ENCODE measurements at places on chromosomes 11 and 22.

DNA sequence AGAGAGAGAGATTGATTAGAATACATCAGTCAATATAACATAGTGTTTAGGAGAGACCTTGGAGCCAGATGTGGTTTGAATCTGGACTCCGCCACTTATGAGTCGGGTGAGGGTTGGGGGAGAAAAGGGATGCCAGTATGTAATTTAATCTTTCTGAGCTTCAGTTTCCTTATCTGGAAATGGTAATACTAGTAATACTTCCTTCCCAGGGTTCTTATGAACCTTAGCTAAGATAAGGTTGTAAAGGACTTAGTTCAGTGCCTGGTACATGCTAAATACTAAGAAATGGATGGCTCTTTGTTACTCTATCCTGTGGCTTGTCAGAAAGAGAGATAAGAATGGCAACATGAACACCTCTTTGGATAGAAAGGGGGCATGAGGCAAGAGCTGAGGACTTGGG lies 226.1 kb upstream of the NARS2 start:
- peaks cover 2% of the 10 kb centered on the region for H3K27me3 ChIP-seq
- H3K4me1 ChIP-seq, result peaks cover 30% of the 10 kb centered on the region
- peaks cover 3% of the 10 kb centered on the region for H3K36me3 ChIP-seq
- peak overlapping the region; percentile 11 for H3K27ac ChIP-seq
- H3K4me3 ChIP-seq, result no peak overlapping the region

DNA sequence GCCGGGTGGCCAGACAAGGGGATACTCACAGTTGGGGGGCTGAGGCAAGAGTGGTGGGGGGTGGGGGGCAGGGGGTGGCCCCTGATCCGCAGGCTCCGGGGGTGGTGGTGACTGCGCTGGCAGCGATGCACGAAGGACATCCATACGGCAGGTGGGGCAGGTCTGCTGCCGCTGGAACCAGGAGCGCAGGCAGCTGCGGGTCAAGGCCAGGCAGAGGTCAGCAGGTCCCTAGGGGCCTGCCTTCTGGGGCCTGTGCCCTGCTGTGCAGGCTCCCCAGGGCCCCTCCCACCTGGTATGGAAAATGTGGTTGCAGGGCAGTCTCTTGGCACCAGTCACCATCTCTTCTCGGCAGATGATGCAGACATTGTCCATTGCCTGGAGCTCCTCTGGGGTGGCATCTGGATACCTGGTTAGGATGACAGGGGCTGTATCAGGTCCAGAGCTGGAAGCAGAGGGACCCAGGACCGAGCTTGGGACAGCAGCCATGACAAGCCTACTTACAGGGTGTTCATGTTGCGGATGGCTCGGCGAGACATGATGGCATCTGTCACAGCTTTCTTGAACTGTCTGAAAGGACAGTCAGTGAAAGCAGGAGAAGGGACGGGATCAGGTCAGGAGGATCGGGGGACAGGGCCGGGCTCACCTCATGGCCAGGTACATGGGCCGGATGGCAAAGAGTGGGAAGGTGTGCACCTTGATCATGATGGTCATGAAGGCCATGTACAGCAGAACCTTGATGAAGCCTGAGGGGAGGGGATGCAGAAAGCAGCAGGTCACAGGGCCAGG lies 3.5 kb downstream of the SYVN1 start:
- H3K4me3 ChIP-seq, result no peak overlapping the region
- H3K27ac ChIP-seq, result no peak overlapping the region
- H3K4me1 ChIP-seq, result peaks cover 31% of the 10 kb centered on the region
- no peak for DNase-seq

DNA sequence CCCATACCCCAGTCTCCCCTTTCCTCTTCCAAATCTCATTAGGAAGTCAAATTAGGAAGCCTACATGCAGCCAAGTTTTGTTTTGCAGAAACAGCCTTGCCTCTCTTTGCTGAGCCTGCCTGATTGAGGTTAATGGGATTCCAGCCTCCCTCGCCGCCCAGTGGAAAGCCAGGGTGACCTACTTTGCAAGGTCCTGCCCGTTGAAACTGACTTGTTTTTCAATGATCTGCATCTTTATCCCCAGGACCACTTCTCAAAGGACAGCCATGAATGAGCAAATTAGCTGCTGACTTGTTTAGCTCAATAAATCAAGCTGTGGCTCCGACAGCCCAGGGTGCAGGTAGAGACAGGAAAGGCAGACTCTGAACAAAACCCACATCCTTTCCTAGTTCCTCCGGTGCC lies 110.4 kb downstream of the RRAS2 start:
- H3K4me3 ChIP-seq, result no peak overlapping the region
- H3K27ac ChIP-seq, result peak overlapping the region; percentile 70
- peak; percentile 90 for DNase-seq
- H3K36me3 ChIP-seq, result peaks cover 11% of the 10 kb centered on the region
- peaks cover 37% of the 10 kb centered on the region for H3K4me1 ChIP-seq
- no peaks in the 10 kb centered on the region for H3K27me3 ChIP-seq

DNA sequence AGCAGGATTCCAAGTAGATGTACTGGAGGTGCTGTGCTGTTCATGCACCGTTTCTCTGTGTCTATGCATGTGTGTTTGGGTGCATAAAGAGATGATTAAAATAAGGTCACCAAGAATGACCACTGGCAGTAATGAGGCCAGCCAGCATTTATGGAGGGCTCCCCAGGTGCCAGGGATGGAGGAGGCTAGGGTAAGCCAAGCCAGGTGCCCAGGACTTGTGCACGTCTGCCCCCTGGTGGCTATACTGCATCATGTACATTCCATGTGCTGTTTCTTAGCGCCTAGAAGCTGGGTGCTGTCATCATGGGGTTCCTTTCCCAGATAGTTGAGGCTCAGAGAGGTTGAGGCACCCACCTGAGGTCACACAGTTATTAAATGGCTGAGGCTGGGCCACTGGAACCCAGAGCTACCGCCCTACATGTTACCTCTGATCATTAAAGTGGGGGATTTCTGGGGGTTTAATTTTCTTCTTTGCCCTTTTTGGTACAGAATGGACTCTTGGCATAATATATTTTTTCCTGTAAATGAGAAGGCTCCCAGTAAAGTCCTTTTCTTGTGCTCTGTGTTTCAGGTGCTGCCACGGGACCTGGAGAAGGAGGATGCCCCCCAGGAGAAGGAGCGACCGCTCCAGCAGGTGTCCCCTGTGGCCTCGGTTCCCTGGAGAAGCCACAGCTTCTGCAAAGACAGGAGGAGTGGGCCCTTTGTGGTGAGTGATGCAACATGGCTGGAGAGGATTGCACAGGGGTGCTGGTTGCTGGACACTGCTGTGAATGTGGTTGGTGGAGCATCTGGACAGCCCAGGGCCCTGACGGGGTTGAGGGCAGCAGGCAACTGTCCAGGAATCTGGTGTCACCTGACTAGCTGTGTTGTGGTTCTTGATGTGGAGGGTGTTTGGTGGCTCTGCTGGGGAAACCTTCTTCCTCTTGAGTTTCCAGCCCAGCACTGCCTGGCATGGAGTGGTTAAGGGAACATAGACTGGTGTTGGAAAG lies 96.4 kb downstream of the KIAA1671 start:
- DNase-seq, result no peak
- no peak overlapping the region for H3K27ac ChIP-seq
- peaks cover 29% of the 10 kb centered on the region for H3K4me1 ChIP-seq
- H3K27me3 ChIP-seq, result no peaks in the 10 kb centered on the region

- no peak overlapping the region for H3K27ac ChIP-seq
- no peak overlapping the region for H3K4me3 ChIP-seq
- peaks cover 2% of the 10 kb centered on the region for H3K27me3 ChIP-seq
- H3K4me1 ChIP-seq, result peaks cover 36% of the 10 kb centered on the region
- H3K36me3 ChIP-seq, result peaks cover 2% of the 10 kb centered on the region
- DNase-seq, result no peak
Observed at GRCh38 chr11:8333811-8334401, 70.2 kb upstream of the LMO1 start.

DNA sequence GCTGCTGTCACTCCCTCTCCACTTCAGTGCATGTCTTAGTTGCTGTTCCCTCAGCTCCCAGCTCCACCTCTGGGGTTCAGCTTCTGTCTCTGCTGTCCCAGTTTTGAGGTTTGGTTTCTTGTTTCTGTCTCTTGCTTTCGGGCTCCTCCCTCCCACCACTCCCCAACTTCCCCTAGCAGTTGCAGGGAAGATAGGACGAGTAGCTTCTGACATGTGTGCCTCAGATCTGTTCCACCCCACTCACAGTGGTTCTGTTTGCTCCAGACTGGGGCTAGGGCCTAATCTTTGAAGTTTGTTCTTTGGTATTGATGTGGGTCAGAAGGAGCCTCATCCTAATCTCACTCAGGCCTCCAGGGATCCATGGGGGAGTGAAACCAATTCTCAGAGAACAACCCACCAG lies 2.6 kb upstream of the RRM1 start:
- no peak overlapping the region for H3K27ac ChIP-seq
- DNase-seq, result no peak

GRCh38 chr11:131658414-131658813 lies 288.0 kb downstream of the NTM start:
- H3K36me3 ChIP-seq, result no peaks in the 10 kb centered on the region
- no peak overlapping the region for H3K27ac ChIP-seq
- H3K4me3 ChIP-seq, result no peak overlapping the region
- no peak for DNase-seq
- no peaks in the 10 kb centered on the region for H3K27me3 ChIP-seq

DNA sequence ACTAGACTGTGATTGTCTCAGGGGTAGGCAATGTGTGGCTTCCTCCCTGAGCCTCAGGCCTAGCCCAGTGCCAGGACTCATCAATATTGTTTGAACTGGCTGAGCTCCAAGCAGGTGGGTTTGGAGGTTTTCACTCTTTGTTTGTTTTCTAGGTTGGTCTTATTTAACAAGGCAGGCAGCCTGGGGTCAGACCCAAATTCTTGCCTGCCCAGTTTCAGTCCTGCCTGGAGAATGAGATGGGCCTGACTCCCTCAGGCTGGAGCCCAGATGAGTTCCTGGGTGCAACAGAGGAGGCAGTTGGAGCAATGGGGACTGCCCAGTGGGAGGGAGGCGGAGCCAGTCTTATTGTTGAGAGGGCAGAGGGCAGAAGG lies 28.3 kb upstream of the TP53I11 start:
- H3K4me1 ChIP-seq, result peaks cover 45% of the 10 kb centered on the region
- H3K27me3 ChIP-seq, result no peaks in the 10 kb centered on the region
- H3K27ac ChIP-seq, result no peak overlapping the region
- no peak for DNase-seq
- no peak overlapping the region for H3K4me3 ChIP-seq

DNA sequence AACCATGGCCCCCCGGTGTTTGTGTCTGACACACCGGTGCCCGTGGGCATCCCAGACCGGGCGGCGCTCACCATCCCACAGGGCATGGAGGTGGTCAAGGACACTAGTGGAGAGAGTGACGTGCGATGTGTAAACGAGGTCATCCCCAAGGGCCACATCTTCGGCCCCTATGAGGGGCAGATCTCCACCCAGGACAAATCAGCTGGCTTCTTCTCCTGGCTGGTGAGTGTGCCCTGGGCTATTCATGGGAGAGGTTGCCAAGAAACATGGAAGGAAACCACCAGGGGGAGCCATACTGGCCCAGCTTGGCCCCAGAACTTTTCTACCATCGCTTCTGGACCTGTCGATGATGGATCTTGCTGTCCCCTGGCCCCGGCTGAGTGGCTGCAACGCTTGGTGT lies 36.5 kb downstream of the PRDM11 start:
- peaks cover 46% of the 10 kb centered on the region for H3K36me3 ChIP-seq
- no peak overlapping the region for H3K4me3 ChIP-seq
- no peak overlapping the region for H3K27ac ChIP-seq
- no peak for DNase-seq
- H3K27me3 ChIP-seq, result no peaks in the 10 kb centered on the region
- H3K4me1 ChIP-seq, result peaks cover 30% of the 10 kb centered on the region

GRCh38 chr22:45891021-45891421 lies 85.9 kb downstream of the WNT7B start:
- H3K4me3 ChIP-seq, result no peak overlapping the region
- H3K27me3 ChIP-seq, result peaks cover 2% of the 10 kb centered on the region
- H3K27ac ChIP-seq, result no peak overlapping the region
- no peak for DNase-seq
- H3K4me1 ChIP-seq, result peaks cover 31% of the 10 kb centered on the region

DNA sequence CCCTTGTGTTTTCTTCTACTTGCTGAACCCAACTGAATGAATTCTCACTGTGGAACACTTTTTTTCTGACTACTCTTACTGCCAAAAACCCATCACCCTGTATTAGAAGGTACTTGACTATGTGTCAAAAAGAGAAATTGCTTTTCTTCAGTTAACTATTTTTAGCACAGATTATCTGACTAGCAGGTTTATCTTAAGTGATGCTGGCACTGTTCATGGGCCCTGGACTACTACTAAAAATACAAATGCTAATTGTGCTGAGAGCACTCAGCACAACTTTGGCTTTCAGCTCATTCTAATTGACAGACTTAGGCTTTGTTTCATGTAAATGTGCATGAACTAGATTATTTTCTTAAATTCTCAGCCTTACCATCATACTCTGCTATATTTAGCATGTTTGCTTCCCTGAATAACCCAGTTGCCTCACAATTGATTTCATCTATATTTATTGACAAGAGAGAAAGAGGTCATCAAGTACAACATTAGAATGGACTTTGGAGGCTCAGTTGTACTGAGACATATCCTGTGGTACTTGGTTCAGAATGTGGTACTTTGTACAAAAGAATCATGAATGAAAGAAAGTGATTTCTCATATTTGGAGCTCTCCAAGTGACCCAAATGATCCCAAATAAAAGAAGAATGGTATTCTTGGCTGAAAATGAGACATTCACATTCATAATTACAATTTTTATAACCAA lies 478.3 kb downstream of the KCNA4 start:
- H3K27me3 ChIP-seq, result no peaks in the 10 kb centered on the region
- no peaks in the 10 kb centered on the region for H3K4me1 ChIP-seq
- H3K4me3 ChIP-seq, result no peak overlapping the region
- H3K27ac ChIP-seq, result no peak overlapping the region
- no peaks in the 10 kb centered on the region for H3K36me3 ChIP-seq

DNA sequence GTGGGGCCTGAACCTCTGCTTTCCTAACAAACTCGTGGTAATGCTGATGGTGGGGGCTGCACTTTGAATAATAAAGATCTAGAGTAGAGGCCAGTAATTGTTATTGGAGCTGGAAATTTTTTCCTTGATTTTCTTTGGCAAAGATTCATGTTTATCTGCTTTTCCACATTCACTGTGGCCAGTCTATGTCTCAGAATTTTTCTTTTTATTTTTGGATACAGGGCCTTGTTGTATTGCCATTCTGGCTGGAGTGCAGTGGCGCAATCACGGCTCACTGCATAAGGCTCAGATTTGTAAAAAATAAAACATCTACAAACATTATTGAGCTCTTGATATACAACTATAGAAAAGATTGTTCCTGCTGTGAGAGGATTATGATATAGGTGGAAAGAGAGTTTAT lies 1.6 kb downstream of the TMEM135 start:
- peaks cover 8% of the 10 kb centered on the region for H3K4me1 ChIP-seq
- H3K36me3 ChIP-seq, result peaks cover 5% of the 10 kb centered on the region
- no peak overlapping the region for H3K27ac ChIP-seq
- no peaks in the 10 kb centered on the region for H3K27me3 ChIP-seq
- H3K4me3 ChIP-seq, result no peak overlapping the region

GRCh38 chr11:58933661-58934060 lies 5.6 kb upstream of the GLYATL1 start:
- DNase-seq, result no peak
- H3K4me1 ChIP-seq, result no peaks in the 10 kb centered on the region
- no peak overlapping the region for H3K4me3 ChIP-seq
- H3K36me3 ChIP-seq, result no peaks in the 10 kb centered on the region
- no peak overlapping the region for H3K27ac ChIP-seq

- H3K36me3 ChIP-seq, result no peaks in the 10 kb centered on the region
- H3K4me3 ChIP-seq, result no peak overlapping the region
- H3K4me1 ChIP-seq, result peaks cover 28% of the 10 kb centered on the region
- no peak overlapping the region for H3K27ac ChIP-seq
- DNase-seq, result no peak
- H3K27me3 ChIP-seq, result no peaks in the 10 kb centered on the region
Observed at GRCh38 chr11:117612177-117612576, 184.8 kb downstream of the DSCAML1 start.

- no peaks in the 10 kb centered on the region for H3K27me3 ChIP-seq
- H3K36me3 ChIP-seq, result no peaks in the 10 kb centered on the region
- DNase-seq, result no peak
Observed at GRCh38 chr11:128095466-128095981, 491.8 kb downstream of the ETS1 start.

Data from spinal cord (tissue), 10 donors.